ENCODE measurements at places on chromosomes 6 and 20. TPM values are rescaled to one million over a fixed set of nuclear protein-coding genes. Genes with fewer than 3 reads are reported as not detected.

HLA-DMA gene
- total RNA-seq = 36.9 TPM

GPR63 gene
- total RNA-seq = 3.6 TPM

MCHR2 gene
- not detected for total RNA-seq

AGPAT1 gene
- total RNA-seq = 41.7 TPM

SLC32A1 gene
- not detected for total RNA-seq

EBF4 gene
- 19.9 TPM for total RNA-seq

WDR27 gene
- total RNA-seq = 30.0 TPM

BNIP5 gene
- total RNA-seq = not detected

DNA sequence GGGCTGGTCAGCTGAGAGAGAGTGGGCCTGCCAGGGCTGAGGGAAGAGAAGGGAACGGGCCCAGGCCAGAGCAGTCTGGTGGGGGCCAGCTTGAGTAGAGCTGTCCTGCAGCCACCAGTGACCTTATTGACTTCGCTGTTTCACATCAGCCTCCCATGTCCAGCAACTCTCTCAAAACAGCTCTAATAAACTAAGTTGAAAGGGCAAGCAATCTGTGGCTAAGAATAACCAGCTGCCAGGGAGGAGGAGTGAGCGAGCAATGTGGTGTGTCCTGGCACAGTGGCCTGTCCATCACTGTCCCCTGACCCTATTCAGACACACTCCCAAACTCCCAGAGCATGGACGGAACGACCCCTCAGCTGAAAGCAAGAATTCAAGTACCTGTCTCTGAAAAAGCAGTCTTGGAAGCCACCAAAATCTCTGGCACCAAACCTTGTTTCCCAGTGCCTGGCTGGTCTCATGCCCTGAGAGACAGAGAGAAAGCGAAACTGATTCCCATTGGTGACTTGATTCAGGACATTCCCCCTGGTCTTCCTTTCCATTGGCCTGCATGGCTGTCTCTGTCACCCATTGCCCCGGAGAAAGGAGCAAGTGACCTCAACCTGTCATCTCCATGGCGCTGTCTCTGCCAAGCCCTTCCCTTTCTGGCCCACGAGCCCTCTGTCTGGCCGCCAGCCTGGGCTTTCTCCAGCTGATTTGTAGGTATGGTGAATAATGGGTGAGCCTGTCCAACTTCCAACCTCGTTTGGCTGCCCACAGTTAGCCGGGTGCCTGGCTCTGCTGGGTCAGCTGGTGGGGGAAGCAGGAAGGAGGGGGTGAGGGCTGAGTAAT lies at the start of gene DDO:
DDO (minus strand) TSS at position 490 of the 831 bp plus-strand sequence. CDS start 2,113 bp downstream, outside the sequence.
- H3K4me1 ChIP-seq = no peaks in the 10 kb centered on the region
- H3K27ac ChIP-seq = peak within 1 kb of the TSS; percentile 75
- DNase-seq = peak; percentile 90
- H3K36me3 ChIP-seq = no peaks in the 10 kb centered on the region

GRCh38 chr20:48791014-48791413 lies 36.8 kb downstream of the PREX1 start:
- H3K4me1 ChIP-seq = no peaks in the 10 kb centered on the region
- H3K27me3 ChIP-seq = no peaks in the 10 kb centered on the region
- H3K4me3 ChIP-seq = no peak overlapping the region
- DNase-seq = no peak
- peak overlapping the region; percentile 43 for H3K27ac ChIP-seq

DNA sequence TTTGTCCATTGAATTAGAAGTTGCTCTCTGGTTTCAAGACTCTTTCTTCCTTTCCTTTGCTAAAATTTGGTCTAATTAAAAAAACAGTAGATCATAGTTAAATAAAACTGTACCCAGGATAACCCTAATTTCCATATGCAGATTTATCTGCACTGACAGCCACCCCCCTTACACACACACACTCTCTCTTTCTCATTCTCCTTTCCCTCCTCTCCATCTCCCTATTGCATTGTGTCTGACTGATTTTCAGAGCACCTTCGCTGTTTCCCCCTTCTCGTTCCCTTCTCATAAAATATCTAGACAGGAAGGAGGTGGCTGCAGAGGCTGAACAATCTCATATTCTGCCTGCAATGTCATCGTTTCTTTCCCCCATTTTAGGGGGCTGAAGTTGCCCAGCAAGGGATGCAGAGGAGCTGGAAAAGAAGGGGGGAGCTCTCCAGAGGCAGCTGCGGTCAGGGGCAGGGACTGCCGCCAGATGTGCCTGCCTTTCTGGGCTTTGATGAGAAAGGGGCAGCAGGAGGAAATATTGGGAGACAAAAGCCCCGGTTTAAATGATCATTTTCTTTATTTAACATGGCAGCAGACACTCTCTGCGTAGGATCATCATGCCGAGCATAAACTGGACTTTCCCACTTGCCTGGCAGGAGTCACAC lies 22.5 kb upstream of the MMS22L start:
- no peaks in the 10 kb centered on the region for H3K36me3 ChIP-seq
- no peaks in the 10 kb centered on the region for H3K27me3 ChIP-seq
- DNase-seq = no peak

- H3K4me1 ChIP-seq = no peaks in the 10 kb centered on the region
- H3K4me3 ChIP-seq = no peak overlapping the region
- DNase-seq = no peak
- H3K27ac ChIP-seq = no peak overlapping the region
- H3K36me3 ChIP-seq = no peaks in the 10 kb centered on the region
- H3K27me3 ChIP-seq = no peaks in the 10 kb centered on the region
These were observed 106.4 kb upstream of the PDE10A start for GRCh38 chr6:165769401-165769800.

DNA sequence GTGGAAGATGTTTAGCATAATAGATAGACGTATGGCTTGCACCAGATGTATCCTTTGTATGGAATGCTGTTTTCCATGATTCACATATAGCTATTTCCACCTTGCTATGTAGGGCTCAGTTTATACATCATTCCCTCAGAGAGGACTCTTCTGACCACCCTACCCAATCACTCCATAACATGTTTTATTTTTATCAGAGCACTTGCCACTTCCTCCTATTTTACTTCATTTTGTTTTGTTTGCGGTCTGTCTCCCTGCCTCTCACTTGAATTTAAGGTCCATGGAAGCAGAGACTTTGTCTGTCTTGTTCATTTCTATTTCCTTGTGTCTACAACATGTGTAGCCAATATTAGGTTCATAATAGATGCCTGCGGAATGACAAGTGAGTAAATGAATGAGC lies 266.9 kb upstream of the CITED2 start:
- DNase-seq = no peak
- no peak overlapping the region for H3K4me3 ChIP-seq
- no peaks in the 10 kb centered on the region for H3K4me1 ChIP-seq
- no peak overlapping the region for H3K27ac ChIP-seq
- H3K36me3 ChIP-seq = no peaks in the 10 kb centered on the region
- H3K27me3 ChIP-seq = no peaks in the 10 kb centered on the region

DNA sequence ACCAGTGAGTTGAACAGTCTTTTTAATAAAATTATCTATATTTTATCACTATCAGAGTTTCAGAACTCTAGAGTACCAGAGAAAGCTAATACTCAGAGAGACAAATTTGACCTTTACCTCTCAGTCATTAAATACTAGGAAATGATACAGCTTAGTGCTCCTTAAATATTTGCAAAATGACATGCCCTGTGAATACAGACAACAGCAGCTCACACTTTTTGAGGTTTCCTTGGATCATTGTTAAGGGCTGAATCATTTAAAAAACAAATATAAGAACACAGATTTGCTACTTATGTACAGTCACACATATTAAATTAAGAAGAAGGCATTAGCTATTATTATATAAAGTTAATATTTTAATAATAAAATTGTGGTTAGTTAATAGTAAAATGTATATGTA lies 1158.7 kb upstream of the EYS start:
- no peaks in the 10 kb centered on the region for H3K27me3 ChIP-seq
- H3K4me3 ChIP-seq = no peak overlapping the region
- H3K27ac ChIP-seq = no peak overlapping the region
- no peaks in the 10 kb centered on the region for H3K4me1 ChIP-seq
- H3K36me3 ChIP-seq = no peaks in the 10 kb centered on the region

DNA sequence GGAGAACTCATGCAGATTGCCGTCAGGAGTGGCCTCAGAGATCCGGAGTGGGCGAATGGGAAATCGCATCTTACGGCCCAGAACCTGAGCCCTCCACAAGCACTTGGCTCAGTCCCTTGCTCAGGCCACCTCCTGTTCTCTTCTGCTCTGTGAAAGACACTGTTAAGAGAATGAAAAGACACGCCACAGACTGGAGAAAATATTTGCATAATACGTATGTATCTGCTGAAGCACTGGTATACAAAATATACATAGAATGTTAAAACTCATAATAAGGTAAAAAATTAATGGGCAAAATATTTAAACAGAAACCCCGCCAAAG lies 838 bp upstream of the POM121L2 start:
- no peaks in the 10 kb centered on the region for H3K4me1 ChIP-seq
- no peaks in the 10 kb centered on the region for H3K27me3 ChIP-seq
- no peaks in the 10 kb centered on the region for H3K36me3 ChIP-seq
- no peak for DNase-seq
- H3K4me3 ChIP-seq = no peak overlapping the region

GRCh38 chr6:112235956-112236355 lies 18.4 kb downstream of the LAMA4 start:
- H3K4me1 ChIP-seq = peaks cover 5% of the 10 kb centered on the region
- H3K4me3 ChIP-seq = no peak overlapping the region
- no peak for DNase-seq
- H3K27me3 ChIP-seq = no peaks in the 10 kb centered on the region
- H3K36me3 ChIP-seq = no peaks in the 10 kb centered on the region

DNA sequence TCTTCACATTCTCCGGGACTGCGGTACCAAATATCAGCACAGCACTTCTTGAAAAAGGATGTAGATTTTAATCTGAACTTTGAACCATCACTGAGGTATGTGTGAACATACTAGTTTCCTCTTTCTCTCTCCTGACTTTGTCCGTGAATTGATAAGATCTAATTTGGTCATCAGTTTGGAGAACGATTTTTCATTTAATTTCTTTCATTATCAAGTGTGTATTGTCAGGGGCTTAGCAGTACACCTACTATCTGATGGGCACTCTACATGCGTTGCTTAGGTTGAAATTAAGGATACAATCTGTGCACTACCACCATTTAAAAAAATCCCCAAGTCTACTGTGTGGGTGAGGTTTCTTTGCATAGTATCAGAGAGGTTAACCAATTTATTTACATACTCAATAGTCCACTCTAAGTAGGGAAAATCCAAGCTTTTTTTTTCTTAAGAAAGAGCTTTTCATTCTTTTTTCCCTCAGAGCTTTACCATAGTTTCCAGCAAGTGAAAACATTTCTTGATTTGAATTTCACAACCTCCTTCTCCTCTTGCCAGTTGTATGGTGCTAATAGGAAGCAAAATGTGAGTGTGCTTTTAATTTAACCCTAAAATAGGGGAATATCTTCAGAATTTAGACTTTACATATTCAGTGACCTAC lies 105.4 kb upstream of the ESR1 start:
- no peak overlapping the region for H3K4me3 ChIP-seq
- H3K27ac ChIP-seq = no peak overlapping the region
- H3K27me3 ChIP-seq = no peaks in the 10 kb centered on the region
- no peaks in the 10 kb centered on the region for H3K4me1 ChIP-seq

GRCh38 chr20:64153410-64153809 lies 10.8 kb upstream of the MYT1 start:
- H3K4me3 ChIP-seq = no peak overlapping the region
- no peaks in the 10 kb centered on the region for H3K27me3 ChIP-seq
- no peak overlapping the region for H3K27ac ChIP-seq
- no peaks in the 10 kb centered on the region for H3K4me1 ChIP-seq
- no peak for DNase-seq
- no peaks in the 10 kb centered on the region for H3K36me3 ChIP-seq

DNA sequence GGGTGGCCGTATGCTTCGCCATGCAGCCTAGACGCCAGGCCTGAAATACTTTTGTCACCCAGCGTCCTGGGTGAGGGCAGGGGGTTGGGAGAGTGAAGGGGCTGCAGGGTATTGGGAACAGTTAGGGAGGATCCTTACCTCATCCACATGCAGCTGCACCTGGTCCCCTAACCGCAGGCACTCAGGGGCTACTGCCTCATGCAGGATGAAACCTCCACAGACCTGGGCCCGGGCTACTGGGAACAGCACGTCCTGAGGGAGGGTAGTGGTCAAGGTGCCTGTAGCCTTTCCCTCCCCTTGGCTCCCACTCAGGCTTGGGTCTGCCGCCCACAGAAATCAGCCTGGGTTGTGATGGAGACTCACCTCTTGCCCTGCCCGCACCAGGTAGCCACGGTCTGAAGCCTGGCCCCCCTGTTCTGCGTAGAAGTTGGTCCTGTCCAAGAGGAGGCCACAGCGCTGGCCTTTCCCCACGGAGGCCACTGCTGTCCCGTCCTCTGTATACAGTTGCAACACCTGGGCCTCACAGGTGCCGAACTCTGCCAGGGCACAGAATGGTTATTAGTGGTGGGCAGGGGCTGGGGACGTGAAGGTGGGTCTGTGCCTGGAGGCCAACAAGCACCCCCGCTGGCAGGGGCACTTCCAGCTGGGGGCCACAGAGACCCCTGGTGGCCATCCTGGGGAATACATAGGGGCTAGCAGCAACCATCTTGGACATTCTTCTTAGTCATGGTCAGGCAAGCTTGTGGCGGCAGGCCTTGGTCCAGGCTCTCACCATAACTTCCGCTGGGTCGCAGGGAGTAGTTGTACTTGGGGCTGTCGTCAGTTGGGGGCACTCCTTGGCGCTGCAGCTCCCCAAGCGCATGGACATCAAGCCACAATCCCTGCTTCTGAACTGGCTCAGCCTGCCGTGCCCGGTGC lies 8.6 kb downstream of the AARS2 start:
- H3K4me3 ChIP-seq = no peak overlapping the region
- H3K4me1 ChIP-seq = no peaks in the 10 kb centered on the region
- DNase-seq = no peak
- H3K27me3 ChIP-seq = no peaks in the 10 kb centered on the region

DNA sequence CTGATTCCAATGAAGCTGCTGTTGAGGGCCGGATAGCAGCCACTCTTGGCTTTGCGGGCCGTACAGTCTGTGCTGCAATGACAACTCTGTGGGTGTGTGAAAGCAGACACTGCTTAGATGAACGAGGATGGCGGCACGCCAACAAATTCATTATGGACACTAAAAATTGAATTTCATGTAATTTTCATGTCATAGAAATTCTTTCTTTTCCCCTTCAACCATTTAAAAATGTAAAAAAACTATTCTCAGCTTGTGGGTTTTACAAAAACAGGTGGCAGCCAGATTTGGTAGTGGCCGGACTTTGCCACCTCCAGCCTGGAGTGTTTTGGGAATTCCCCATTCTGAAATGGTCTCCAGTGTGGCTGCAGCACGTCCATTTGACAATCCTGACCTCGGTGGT lies 26.0 kb downstream of the MAS1 start:
- H3K27me3 ChIP-seq = no peaks in the 10 kb centered on the region
- H3K36me3 ChIP-seq = no peaks in the 10 kb centered on the region
- H3K4me1 ChIP-seq = no peaks in the 10 kb centered on the region
- no peak overlapping the region for H3K4me3 ChIP-seq
- H3K27ac ChIP-seq = no peak overlapping the region
